Thoracic aorta (tissue), 2 donors: ENCODE measurements at places on chromosomes 5 and 9.

DNA sequence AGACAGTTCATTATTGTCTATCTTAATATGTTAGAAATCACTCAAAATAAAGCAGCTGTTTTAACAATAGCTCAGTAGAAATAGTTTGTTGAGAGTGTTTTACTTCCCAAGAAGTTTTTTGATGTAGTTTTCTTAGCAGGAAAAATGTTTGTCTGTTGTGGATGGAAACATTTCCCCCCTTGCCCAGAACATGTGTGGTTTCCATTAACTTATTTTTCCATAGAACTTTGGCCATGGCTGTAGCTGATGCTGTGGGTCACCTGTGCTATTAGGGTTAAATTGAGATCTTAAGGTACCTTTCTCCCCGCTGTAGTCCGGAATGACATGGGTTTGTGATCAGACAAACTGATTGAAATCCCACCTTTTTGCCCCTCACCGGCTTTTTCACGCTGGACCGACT, 294.9 kb downstream of the FANCC start:
- no peak for DNase-seq

GRCh38 chr5:94243612-94244011, 374.8 kb downstream of the KIAA0825 start:
- DNase-seq = no peak

DNA sequence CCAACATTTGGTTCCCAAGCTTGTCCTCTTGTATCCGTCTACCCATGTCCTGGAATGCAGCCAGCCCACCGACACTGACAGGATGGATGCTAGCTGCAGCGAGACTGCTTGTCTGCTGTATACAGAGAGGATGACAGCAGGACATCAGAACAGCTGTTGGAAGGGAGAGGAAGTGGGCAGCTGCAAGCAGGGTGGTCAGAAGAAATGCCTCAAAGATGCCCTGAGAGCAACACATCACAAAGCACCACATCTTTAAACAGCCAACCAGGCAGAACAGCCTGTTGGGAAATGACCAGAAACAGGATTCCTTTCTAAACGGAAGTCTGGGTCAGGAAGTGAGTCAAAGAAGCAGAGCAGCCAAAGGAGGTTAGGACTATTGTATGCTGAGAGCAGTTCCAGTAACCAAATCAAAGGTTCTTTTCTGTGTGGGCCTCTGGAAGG, 219.1 kb downstream of the NDUFS4 start:
- DNase-seq = no peak

- DNase-seq = peak; percentile 48
These were observed 49.6 kb upstream of the PSD2 start for GRCh38 chr5:139745800-139746690.

DNA sequence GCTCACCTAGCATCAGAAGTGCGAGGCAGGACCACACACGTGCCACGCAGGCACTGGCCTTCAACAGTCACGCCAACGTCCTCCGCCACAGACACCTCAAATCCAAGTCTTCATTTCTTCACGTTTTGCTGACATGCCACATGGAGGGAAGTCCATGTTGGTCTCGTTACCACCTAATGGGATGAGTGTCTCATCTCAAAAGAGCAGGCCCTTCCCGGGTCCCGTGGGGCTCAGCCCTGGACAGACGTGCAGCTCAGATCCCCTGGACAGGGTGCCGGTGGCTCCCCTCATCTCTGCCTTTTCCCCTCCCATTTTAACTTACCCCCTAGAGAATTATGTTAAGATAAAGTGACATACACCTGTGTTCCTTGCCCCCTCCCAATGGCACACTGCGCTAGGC, 76.8 kb downstream of the MRPL36 start:
- DNase-seq = no peak

DNA sequence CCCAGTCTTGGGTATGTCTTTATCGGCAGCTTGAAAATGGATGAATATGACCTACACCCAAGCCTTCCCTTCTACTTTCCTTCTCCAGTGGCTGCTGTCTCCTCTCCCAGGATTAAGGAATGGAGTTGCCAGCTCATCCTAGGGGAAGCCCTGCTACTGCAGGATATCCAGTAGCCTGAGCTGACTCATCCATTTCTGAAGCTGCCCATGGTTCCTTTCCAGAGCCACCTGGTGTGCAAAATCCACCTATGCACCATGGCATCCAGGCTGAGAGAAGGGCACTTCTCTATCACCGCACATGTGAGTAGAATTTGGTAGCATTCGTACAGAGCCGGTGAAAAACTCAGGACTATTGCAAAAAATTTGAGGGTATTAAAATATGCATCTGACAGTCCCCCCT, 290.8 kb downstream of the YTHDC2 start:
- DNase-seq = no peak

GRCh38 chr5:6905883-6906282, 192.7 kb downstream of the TENT4A start:
- DNase-seq = no peak

GRCh38 chr5:38515646-38516045, 40.8 kb downstream of the LIFR start:
- DNase-seq = no peak

DNA sequence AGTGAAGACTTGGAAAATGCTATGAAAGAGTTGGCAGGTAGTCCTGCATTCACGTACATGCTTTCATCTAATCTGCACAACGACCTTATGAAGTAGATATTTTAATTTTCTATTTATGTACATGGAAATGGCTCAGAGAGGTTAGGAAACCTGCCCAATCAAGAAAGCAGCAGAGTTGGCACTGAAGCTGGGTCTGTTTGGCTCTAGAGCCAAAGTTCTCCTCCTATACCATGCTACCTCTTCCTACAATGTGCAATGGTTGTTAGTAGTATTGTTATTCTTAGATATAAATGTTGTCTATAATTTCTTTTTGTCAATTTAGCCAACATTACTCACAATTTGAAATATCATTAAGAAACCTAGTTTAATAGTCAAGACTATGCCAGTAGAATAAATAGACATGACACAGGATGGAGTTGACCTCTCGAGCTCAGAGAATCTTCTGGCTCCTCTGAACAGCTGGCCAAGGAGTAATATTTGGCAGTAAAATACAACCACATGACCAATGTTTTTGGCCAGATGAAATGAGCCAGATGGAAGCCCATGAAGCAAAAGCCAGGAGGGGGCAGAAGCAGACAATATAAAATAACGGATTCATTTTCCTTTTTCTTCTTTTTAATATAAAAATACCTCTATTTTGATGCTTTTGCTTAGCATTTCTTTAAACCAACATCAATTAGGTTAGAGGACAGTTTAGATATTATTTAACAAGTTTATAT, 542.3 kb downstream of the PDE4D start:
- no peak for DNase-seq

DNA sequence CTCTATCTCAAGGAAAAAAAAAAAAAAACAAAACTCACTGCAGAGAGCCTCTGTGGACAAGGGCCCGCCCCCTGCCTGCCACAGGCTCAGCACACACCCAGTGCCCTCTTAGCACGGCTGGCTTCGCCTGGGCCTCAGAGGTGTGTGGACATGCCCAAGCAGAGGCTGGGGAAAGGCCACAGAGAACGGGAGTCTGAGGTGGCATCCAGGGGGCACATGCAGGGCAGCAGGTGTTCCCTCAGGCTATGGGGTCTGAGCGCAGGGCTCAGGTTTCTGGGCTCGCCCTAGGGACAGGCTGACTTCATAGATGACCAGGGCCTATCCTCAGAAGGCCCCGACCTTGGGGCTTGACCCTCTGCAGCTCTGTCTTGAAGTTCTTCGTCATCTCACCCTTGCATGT, 138.7 kb downstream of the ZNF354C start:
- no peak for DNase-seq
